CD4-positive, alpha-beta T cell treated with Interleukin-4 for 4 hours (primary cell): ENCODE measurements at places on chromosomes 7 and 10.

DNA sequence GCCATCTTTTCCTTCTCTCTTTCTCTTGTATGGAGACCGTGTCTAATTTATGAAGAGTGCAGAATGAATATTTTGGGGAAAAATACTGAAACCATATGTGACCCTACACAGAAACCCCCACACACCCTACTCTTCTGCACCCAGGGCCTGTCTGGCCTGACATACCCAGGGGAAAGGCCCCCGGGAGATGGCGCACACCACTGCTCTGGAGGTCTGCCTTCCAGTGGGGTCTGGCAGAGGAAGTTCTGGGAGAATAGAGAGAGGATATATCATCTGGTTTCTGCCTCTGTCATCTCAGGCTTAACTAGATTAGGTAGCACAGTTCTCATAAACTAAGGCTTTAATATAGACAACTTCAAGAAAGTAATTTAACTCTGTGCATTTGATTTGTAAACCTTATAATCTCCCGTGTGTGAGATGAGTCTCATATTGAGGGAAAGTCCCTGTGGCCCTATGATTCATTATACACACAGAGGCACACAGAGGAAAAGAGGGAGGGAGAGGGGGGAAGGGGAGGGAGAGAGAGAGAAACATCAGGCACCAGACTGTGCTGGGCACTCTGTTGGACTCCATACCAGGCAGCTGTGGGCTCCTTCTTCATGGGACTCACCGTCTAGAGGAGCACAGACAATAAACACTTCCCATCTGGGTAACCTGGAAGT lies 123.3 kb downstream of the AOAH start:
- peak; percentile 20 for DNase-seq

- DNase-seq: no peak
These were observed 21.3 kb downstream of the FAM107B start for GRCh38 chr10:14753441-14753840.

DNA sequence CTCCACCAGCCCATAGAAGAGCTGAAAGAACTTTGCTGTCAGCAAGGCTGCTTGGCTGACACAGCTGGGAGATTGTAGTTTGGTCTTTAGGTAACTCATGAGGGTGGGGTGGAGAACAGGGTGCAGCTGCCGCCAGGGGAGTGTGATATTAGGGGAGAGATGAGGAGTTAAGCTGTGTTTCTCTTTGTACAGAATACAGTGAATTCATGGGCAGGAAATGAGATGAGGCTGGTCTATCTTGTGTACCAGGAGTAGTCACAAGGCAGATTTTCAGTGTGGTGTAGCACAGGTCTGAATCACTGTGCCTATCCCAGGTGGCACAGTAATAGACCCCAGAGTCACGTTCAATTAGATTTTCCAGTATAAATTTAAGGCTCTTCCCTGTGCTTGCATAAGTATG lies 56.6 kb upstream of the TARP start:
- no peak for DNase-seq

GRCh38 chr10:110376021-110376766 lies 71.5 kb upstream of the SMNDC1 start:
- DNase-seq: no peak

DNA sequence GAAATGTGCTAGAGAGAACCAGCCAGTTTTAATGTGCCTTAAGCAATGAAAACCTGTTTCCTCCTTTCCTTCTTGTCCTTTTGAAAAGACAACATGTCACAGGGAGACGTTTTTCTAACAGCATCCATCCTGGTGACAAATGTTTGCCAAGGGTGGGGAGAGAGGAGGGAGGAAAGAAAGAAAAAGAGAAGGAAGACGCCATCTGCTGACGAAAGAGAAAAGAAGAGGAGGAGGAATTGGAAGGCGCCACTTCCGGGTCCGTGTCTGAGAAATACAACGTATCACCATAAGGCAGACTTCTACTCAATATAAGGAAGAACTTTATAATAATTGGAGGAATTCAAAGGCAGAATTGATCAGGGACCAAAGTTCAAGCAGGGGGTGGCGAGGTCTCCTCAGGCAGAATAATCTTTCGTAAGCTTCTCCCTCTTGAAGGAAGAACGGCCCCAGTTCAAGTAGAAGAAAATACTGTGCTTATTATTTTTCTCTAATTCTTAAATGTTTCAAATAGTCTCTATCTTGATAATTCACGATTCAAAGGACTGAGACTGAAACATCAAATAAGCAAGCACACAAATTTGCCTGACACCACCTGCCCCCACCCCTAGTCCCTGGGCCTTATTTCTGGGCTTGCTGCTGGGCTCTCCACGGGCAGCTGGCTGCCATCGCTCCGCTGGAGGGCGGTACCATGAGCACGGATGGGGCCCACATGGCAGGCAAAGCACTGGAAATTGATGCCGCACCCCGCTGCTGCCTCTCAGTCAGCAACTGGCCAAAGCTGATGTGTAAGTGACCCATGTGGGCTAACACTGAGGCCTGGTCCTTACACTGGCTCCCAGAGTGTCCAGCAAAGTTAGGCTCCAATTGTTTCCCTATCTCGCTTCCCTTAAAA lies 273.7 kb upstream of the KLF14 start:
- peak; percentile 62 for DNase-seq

GRCh38 chr7:113060100-113060499 lies 26.5 kb downstream of the GPR85 start:
- DNase-seq: no peak

DNA sequence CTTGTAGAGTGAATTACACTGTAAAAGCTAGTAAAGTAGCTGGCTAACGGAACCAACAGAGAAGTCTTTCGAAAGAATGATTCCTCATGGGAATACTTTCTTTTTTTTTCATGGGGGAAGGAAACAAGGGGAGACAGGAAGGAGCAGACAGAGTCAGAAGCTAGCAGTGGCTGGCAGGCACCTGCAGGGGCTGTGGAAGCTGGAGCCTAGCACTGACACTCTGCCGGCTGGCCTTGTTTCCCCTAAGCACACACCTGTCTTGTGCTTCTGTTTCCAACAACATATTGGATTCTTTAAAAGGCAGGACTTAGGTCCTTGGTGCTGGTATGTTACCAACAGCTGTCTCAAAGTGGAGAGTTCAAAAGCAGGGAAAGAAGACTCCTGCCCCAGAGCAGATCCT lies 24.7 kb downstream of the NOD1 start:
- DNase-seq: no peak

GRCh38 chr7:99457650-99458493 lies 8.1 kb downstream of the ATP5MF start:
- no peak for DNase-seq

- no peak for DNase-seq
These were observed 353.6 kb downstream of the THSD7A start for GRCh38 chr7:11478426-11478825.

- no peak for DNase-seq
These were observed 105.4 kb upstream of the LYZL1 start for GRCh38 chr10:29183301-29183945.

- DNase-seq: no peak
These were observed 51.7 kb downstream of the LAMB1 start for GRCh38 chr7:107951172-107951787.

- DNase-seq: no peak
These were observed 80.5 kb downstream of the TNS3 start for GRCh38 chr7:47501406-47501805.

GRCh38 chr7:110801502-110801901 lies 289.4 kb upstream of the LRRN3 start:
- DNase-seq: no peak

GRCh38 chr10:103244666-103245271 lies 918 bp upstream of the RPEL1 start:
- peak; percentile 61 for DNase-seq

GRCh38 chr7:26293569-26294308 lies 2.1 kb downstream of the SNX10 start:
- peak; percentile 92 for DNase-seq

GRCh38 chr10:63636812-63637211 lies 115.6 kb downstream of the REEP3 start:
- DNase-seq: no peak

GRCh38 chr10:96360766-96361165 lies 2.0 kb upstream of the OPALIN start:
- DNase-seq: no peak

GRCh38 chr7:8511855-8512254 lies 78.4 kb downstream of the NXPH1 start:
- no peak for DNase-seq

DNA sequence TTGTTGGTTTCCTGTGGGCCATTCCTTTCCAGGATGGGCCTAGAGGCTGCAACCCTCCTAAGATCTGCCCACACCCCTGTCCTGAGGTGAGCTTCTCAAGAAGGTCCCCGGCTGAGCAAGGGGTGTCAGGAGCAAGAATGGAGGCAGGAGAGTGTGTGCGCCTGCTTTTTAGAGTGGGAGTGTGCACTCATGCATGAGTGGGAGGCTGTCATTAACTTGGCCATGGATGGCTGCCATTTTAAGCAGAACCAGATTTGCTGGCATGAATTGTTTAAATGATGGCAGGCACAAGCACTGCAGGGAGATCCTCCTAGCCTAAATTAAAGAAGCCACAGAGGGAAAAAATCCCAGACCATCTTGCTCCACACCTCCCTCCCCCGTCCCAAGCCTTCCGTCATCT lies 2.9 kb upstream of the SGPL1 start:
- no peak for DNase-seq

- DNase-seq: no peak
These were observed 469.6 kb upstream of the FZD8 start for GRCh38 chr10:36111676-36112075.

DNA sequence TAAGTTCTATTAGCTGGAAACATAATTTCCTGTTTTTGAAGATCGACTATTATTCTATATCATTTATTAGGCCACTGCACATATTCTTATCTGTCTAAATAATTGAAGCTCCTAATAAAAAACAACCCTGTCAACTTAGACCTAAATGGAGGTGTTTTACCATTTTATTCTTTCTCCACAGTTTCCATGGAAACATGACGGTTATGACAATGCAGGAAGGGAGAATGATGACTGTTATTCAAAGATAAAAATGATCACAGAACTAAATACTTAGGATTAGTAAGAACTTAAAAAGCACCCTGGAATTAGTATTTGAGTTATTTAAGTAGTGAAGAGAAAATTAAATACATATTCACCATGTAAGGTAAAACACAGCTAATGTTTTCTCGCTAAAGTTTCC lies 119.9 kb upstream of the DKK1 start:
- DNase-seq: no peak

GRCh38 chr7:129676017-129676897 lies 64.7 kb downstream of the NRF1 start:
- DNase-seq: no peak

GRCh38 chr7:94547126-94547525 lies 37.5 kb downstream of the CASD1 start:
- no peak for DNase-seq

- DNase-seq: no peak
These were observed 572.0 kb downstream of the PTPRN2 start for GRCh38 chr7:158015403-158016179.

- no peak for DNase-seq
These were observed 151.0 kb upstream of the NEBL start for GRCh38 chr10:21048068-21048467.

GRCh38 chr7:113710310-113711096 lies 208.3 kb downstream of the PPP1R3A start:
- peak; percentile 70 for DNase-seq

- DNase-seq: no peak
These were observed 61.2 kb downstream of the BPGM start for GRCh38 chr7:134707663-134708378.

DNA sequence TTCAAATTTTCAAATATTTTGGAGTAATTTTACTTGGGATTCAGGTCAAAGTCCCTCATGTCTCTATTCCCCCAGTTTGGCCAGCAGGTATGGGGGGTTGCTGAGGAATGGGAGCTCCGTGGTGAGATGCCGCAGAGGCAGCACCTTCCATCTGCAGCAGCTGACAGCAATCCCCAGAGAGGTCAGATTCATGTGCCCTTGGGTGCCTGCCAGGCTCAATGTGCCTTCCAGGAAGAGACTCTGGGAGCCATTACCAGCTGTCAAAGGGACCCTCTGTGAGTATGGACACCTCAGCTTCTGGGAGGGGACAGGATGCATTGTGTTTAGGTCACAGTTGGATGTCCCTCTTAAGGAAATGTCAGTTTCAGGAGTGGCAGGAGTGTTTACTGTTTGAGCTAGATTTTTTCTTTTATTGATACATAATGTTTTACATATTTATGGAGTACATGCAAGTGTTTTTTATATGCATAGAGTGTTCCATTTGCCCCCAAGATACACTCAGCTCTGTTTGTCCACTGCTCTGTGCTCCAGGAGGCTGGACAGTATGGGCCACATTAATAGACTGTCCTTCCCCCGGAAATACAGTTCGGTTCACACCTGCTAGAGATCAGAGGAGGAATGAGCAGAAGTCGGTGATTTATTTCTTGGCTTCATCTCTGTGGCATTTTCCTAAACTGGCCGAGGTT lies 75.3 kb upstream of the GRB10 start:
- no peak for DNase-seq

- no peak for DNase-seq
These were observed 304.4 kb upstream of the NRP1 start for GRCh38 chr10:33638891-33639290.

DNA sequence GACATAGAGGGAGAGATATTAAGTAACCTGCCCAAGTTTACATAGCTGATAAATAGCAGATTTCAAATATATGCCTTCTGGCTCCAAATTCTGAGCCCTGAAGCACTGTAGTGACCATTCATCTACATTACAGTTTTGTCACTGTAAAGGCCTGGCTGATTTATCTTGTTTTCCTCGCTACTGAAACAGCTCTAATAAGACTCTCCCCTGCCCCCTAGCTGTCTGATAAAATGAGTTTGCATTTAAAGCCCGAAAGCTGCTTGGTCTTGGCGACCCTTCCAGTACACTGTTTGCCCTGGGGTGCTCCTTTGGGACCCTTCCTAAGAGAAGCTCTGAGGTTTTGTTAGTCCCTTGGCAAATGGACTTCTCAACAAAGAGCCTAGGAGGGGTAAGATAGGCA lies 59.7 kb upstream of the RAB11FIP2 start:
- no peak for DNase-seq

DNA sequence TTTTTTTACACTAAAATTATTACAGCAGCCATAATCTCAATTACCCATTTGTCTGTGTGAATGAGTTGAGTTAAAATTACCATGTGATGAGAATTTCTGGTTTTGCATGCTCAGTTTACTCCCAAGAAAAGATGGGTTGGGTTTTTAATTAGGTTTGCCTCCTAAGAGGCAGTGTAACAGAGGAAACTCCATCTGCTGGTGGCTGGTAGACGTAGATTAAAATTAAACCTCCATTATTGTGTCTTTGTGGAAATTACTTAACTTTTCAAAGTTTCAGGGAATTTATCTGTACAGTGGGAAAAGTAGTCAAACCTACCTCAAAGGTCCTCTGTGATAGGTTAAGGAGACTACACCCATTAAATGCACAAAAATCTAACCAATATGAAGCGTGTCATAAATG lies 954.2 kb downstream of the PCDH15 start:
- no peak for DNase-seq

GRCh38 chr7:138776166-138776833 lies 21.5 kb upstream of the TMEM213 start:
- no peak for DNase-seq

GRCh38 chr10:121478556-121478955 lies 119.7 kb downstream of the FGFR2 start:
- no peak for DNase-seq
